ENCODE measurements at places on chromosomes 2 and 18.

DNA sequence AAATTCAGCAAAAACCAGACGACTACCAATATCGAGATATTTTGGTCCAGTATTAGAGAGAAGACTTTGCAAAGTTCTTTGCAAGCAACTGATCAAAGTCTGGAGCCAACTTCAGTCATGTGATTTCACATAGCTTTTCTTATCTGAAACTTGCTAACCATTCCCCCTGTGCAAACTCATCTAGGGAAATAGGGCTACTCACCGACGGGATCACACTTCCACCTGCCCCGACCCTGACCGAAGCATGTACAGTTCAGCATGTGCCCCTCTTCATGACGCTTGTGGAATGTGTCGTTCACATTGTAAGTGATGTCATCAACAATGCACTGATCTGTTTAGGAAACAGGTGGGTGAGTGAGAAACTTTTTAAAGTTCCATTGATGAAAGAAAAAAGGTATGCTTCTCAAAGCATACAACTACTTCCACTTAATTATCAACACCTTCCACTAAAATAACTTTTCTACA is 15.4 kb downstream of the FN1 start:
- DNase-seq, result no peak

DNA sequence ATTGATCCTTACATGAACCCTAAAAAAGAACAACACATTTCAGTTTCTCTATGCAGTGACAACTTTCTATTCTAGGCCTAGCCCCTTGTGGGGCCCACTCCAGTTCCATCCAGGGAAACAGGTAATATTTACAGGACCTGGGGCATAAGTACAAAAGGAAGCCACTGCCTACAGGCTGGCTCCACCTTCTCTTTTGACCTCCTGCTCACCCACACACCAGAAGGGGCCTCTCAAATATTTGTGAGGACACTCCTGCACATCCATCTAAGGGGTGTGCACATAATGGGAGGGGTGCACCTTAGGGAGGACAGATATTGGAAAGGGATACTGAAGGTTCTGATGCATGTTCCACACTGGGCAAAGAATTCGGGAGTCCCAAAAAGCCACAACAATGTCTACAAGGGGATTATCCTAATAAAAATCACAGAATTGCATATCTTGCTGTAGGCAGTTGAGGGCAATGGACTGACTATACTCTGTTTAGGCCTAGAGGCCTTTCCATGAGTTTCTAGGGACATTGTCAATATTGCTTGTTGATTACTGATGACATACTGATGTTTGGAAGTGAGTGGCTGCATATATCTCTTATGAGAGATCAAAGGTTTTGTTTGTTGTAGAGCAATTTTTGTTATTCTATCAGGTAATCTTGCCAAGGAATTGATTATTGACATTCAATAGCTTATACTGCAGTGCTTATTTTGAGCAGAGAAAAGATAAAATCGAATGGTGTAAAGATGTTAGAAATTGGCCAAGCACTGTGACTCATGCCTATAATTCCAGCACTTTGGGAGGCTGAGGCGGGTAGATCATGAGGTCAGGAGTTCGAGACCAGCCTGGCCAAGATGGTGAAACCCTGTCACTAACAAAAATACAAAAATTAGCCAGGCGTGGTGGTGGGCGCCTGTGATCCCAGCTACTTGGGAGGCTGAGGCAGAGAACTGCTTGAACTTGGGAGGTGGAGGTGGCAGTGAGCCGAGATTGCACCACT is 23.8 kb upstream of the HNRNPA3 start:
- DNase-seq, result no peak

GRCh38 chr2:182887753-182888415 is 21.4 kb upstream of the FRZB start:
- no peak for DNase-seq

DNA sequence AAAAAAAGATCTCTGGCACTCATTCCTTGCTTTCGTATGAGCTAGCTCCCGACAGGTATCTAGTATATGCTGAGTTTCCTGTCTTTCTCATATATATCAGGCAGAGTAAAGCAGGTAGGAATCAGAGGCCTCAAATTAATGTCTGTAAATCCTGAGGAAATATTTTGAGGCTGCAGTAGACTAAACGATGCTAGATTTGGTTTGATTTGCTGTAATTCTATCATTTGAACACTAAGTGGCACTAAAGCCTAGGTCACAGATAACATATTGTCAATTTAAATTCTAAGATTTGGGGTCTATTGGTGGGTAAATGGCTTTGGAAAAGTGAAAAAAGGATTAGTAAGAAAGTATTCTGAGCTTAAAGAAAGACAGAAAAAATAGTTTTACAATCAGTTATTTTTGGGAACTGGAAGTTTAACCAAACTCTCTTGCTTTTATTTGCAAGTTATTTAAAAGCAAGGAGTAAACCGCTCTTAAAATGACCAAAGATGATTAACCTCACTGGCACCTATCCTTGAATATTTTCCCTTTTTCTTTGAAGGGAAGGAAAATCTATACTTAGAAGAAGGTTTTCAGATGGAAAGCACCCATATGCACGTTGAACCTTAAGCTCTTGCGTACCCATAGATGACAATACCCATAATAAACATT is 37.6 kb upstream of the SLC4A10 start:
- DNase-seq, result no peak

GRCh38 chr2:112623913-112624777 is 21.6 kb upstream of the SLC20A1 start:
- DNase-seq, result peak; percentile 99

DNA sequence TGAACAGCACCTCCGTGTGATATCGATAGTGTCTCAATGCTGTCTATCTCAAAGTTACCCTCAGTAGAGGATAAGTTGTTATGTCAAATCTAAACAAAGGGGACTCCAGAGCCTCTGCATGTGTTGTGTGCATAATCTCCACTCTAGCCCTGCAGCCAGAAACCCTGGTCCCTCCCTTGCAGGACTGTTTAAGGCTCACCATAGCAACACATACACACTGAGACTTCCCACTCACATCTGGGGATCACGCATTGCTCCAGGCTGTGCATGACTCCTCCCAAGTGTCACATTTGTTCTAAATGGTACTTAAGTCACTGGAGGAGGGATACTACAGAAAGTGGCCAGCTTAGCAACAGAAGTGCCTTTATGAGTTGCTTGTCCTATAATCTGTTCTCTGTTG is 258.6 kb upstream of the CRIM1 start:
- no peak for DNase-seq

DNA sequence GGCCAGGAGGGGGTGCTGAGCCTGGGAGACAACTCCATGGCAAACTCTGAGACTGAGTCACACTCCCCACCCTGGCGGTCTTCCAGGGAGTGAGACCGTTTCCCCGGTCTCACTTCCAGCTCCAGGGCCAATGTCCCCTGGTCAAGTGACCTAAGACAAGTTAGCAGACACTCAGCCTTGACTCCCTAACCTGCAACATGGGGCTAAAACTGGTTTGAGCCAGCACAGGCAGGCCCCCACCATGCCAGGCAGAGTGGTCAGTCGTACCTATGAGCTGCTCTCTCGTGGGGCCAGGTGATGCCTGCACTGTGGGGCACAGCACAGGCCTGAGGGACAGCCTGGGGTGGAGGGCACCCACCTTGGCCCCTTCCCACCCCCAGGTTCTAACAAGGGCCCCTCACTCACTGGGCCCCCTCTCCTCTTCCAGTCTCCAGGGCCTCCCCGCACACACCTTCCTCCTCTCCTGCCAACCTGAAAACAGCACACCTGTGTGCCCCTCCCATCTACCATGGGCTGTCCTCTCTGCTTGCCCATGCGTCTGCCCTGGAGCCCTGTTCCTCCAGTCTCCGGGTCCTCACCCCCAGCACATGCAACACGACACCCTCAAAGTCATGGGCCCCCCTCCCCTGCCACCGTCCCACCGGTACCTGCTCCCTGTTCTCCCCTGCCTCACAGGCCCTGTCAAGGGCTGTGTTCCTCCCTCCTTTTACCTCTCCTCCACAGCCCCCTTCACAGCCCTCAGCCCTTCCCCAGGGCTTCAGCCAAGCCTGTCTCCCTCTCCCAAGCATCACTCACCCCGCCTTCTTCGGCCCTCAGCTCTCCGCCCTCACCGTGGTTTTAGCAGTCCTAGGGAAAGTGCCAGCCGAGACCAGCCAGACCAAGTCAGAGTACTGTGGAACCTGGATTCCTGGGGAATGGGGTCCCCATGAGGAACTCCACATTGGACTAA is 1.6 kb downstream of the GPR17 start:
- no peak for DNase-seq

DNA sequence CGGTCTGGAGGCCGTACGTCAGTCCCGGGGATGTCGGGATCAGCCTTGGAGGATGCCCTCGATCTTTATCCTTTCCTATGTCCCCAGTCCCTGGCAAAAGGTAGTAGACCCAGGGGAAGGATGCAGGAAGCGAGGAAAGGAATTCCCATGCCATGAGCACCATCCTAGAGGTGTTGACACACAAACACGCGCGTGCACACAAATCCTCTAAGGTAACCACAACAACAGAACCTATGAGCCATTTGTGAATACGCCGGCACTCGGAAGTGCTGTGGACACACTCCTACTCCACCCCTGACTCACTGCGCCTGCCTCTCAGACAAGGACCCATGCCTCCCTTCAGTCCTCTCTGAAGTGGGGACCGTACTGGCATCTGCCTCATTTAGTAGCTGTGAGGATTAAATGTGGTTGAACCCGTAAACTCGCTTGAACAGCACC is 11.3 kb upstream of the MLPH start:
- DNase-seq, result peak; percentile 74

Data from mammary epithelial cell (primary cell).